ENCODE measurements at places on chromosomes 4 and X. TPM values are rescaled to one million over a fixed set of nuclear protein-coding genes. Genes with fewer than 3 reads are reported as not detected.

The FRG2 gene
- total RNA-seq: not detected

The BRS3 gene
- total RNA-seq: not detected

The DCAF4L1 gene
- 0.12 TPM for total RNA-seq

The GABRB1 gene
- total RNA-seq: not detected

The SOWAHB gene
- not detected for total RNA-seq

The SSX4B gene
- total RNA-seq: not detected

The HCFC1 gene
- total RNA-seq: 8.2 TPM
